NCI-H187 treated with DMSO at 0.1 percent for 48 hours (cell line): ENCODE measurements at places on chromosomes 4 and X.

DNA sequence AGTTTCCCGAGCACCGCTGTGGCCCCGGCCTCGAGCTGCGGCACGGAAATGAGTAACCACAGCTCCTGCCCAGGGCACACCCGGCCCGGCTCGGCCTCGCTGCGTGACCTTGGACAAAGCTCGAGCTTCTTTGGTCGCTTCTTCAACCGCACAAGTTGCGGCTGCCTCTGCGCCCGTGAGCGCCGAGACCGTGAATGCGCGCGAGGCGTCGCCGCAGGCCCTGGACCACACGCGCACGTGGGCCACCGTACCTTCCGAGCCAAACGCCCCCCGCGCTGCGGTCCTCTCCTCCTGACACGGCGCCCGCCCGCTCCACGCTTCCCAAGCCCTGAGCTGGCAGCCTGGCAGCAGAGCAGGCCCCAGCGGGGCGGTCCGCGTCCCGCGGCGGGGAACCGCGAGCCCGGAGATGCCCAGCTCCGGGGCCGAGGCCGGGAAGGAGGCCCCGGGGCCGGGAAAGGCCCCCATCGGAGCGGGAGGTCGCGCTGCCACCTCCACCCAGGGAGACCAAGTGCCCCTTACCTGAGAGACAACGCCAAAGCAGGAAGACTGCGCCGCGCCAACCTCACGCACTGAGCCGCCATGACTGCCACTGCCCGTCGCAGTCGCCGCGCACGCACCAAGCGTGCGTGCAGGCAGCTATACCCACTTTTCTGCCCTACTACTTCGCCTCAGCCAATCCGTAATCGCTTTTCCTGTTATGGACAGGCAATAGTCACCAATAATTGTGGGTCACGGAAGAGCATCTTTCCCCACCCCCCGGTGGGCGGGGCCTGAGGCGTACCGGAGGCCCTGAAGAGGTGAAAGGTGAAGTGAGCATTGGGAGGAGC is at the start of gene GRPEL1:
Gene GRPEL1, minus strand, starts transcription at position 613 of the 827 bp plus-strand sequence. Its CDS starts 32 bp downstream, at position 581.
- peak; percentile 99 for DNase-seq

DNA sequence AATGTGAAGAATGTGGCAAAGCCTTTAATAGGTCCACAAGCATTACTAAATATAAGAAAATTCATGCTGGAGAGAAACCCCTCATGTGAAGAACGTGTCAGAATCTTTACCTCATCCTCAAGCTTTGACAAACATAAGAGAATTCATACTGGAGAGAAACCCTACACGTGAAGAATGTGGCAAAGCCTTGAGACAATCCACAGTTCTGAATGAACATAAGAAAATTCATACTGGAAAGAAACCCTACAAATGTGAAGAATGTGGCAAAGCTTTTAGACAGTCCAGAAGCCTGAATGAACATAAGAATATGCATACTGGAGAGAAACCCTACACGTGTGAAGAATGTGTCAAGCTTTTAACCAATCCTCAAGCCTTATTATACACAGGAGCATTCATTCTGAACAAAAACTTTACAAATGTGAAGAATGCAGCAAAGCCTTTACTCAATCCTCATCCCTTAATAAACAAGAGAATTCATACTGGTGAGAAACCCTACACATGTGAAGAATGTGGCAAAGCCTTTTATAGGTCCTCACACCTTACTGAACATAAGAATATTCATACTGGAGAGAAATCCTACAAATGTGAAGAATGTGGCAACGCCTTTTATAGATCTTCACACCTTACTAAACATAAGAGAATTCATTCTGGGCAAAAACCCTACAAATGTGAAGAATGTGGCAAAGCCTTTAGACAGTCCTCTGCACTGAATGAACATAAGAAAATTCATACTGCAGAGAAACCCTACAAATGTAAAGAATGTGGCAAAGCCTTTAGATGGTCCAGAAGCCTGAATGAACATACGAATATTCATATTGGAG is 51.1 kb downstream of the ZNF732 start:
- DNase-seq, result no peak

DNA sequence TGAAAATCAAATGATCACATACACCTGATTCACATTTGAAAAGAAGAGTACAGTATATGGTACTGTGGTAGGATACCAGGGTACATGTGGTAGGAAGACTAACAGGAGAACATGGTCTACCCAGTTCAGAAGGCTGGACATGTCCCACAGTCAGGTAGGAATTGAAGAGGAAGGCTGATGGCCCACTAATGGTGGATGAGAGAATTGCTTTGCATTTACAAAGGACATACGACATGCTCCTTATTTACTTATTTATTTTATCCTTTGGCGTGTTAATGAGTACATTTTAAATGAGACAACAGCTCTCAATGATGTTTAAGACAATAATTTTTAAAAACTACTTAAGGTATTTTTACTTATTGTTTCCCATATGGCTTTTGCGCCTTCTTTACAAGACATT is 106.7 kb upstream of the BMP2K start:
- DNase-seq, result no peak

- no peak for DNase-seq
Observed at GRCh38 chrX:129007631-129008030, 515.7 kb downstream of the SMARCA1 start.

DNA sequence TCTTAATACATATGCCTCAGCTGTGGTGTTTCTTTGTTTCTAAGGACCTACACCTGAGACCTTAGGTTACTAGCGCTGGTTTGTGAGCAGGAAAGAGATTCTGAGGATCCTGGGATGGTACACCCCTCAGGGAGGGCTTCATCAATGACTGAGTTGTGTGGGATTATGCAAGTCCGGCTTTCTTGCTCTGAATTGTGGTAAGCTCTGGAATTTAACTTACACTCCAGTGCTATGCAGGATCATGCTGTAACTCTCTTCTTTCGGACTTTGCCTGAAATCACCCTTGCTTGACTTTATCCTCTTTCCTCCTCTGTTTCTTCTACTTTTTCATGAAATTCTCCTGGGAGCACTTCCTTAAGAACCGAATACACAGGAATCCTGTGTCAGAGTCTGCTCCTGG is 431.5 kb upstream of the BOD1L1 start:
- DNase-seq, result no peak

- DNase-seq, result no peak
Observed at GRCh38 chr4:11741190-11741652, 312.5 kb upstream of the HS3ST1 start.

DNA sequence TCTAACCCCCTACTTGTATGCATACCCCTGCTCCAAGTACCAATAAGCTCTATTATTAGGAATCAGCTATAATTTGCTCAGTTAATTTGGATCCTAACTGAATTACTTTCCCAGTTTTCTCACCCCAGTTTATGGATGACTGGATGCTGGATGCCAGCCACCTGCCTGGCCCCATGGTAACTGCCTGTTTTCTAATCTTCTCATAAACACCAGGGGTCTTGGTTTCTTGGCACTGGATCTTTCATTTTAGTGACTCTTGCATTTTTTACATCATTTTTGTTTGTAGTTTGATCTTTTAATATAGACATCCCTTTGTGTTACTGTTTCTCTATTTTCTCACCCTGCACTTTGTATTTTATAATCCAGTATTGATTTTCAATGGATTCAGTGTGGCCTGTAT is 246.8 kb downstream of the ADGRL3 start:
- DNase-seq, result no peak

GRCh38 chr4:89365776-89366175 is 58.2 kb upstream of the GPRIN3 start:
- no peak for DNase-seq

DNA sequence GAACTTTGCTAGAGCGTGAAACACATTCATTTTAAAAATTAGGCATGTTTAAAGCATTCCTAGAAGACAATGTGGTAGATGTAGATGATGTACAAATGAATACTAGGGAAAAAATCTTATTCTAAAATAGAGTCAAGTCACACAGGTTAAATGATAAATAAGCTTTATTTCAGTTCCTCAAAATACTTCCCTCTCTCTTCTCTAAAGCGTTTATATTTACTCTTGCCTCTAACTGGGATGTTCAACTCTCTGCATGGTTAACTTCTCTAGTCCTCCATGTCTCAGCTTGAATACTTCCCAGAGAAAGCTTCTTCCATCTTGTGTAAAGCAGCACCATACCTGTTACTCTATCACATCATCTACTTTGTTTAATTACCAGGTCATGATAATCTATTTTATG is 30.9 kb upstream of the GLRA3 start:
- DNase-seq, result no peak

- DNase-seq, result no peak
Observed at GRCh38 chr4:166460769-166461550, 587.9 kb downstream of the TLL1 start.

- DNase-seq, result no peak
Observed at GRCh38 chr4:174578366-174578765, 56.1 kb upstream of the HPGD start.

- no peak for DNase-seq
Observed at GRCh38 chr4:37604461-37604860, 81.7 kb downstream of the RELL1 start.

GRCh38 chr4:504076-504475 is 5.1 kb downstream of the PIGG start:
- DNase-seq, result no peak

DNA sequence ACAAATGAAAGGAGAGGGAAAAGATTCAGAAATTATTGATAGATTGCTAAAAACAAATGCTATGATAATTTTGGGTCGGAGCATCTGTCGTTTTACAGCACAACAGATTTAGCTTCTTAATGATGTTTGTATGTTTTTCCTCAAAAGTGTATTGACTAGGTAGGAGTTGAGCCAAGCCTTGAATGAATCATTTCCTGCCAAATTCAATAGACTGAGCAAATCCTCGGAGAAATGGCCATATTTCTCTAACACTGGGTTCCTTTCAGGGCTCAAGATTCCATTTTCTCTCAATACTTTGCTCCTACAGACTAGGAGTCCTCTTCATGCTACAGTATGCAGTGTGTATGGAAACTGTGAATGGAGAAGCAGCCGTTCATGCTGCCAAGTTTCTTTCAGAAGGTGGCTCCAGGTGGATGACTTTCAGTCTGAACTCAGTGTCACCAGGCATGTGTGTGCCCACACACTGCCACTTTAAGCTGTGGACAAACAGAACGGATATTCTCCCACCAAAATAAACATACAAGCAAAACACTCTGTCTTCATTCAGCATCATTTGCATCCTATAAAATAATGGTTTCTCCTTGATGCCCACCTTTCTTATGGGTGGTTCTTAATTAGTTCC is 146.0 kb downstream of the TBL1X start:
- DNase-seq, result no peak

DNA sequence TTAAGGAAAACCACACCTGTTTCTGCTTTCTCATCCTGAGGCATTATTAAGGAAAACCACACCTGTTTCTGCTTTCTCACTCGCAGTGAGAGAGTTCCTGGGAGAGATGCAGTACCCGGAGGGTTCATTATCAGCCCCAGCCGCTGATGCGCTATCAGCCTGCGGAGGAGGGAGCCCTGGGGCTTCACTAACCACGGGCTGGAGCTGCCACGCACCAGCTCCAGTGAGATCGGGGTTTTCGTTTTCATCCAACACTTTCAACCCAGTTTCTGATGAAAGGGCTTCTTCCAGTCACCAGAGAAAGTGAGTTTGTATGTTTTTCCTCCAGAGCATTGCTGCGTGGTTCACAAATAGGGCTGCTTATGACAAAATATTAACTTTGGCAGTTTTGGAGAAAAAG is 93.2 kb upstream of the PRKX start:
- no peak for DNase-seq

GRCh38 chr4:70927502-70928137 is 25.5 kb downstream of the MOB1B start:
- DNase-seq, result no peak

- no peak for DNase-seq
Observed at GRCh38 chr4:128579154-128579853, 230.2 kb upstream of the JADE1 start.

DNA sequence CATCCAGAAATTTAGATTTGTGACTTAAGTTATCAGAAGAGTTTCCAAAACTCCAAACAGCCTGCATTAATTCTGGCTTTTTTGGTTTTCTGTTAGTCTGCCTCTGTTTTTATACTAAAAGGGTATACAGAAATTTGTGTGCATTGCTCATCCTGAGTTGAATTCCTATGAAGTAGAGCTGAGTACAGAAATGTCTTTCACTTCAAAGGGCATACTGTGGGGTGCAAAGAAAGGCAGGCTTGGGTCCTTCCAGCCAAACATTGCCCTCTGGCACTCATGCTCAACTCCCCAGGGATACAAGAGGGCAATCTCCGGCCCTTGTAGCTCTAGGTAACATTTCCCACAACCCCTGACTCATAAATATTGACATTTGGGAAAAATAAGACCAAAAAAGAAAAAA is 27.6 kb upstream of the TMEM184C start:
- no peak for DNase-seq

DNA sequence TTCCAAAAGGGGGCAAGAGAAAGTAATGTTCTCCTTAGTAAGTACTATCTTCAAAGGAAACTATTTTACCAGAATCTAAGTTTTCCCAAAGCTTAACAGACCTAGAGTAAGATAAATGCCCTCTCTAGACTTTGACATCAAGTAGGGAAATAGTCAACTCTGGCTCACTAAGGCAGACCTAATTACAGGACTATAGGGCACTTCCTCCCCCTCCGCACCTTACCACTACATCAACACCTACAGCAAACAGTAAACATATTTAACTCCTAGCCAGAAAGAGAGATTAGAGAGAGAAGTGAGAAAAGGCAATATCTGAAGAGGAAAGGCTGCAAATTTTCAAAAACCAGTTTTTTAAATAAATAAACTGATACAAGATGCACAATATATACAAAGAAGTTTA is 60.4 kb downstream of the CNOT6L start:
- no peak for DNase-seq

DNA sequence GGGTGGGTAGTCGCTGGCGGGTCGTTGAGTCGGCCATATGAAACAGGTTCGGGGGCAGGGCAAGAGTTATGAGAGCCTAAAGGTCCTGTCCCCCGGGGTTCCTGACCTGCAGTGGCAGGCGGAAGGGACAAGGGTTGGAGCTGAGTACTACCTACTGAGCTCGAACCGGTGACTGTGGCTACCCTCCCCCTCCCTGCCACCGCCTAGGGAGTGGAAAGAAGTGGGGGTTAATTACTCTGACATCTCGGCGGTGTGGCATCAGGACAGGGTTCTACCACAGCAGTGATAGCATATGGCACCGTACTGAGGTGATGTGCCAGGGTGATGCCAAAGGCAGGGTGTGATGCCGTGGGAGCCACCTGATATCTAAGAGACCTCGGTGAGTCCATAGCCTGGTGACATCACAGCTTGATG is 307 bp downstream of the ATG4A start:
- no peak for DNase-seq

- no peak for DNase-seq
Observed at GRCh38 chr4:30717208-30718020, 2.8 kb upstream of the PCDH7 start.

DNA sequence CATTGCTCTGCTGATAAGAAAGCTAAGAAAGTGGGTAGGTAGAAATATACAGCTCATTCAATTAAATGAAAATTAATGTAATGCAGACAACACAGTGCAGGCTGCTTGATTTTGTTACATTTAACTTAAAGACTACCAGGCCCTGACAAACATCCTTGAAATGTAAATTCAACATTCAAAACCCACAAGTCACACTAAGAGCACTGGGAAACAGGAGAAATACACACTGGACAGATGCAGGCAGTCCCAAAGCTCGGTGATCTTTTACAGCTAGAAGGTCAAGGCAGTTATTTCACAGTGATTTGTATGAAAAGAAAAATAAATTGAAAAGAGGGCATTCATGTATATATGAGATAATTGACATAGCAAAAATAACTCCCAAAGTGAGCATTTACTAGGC is 94.3 kb upstream of the PLAC1 start:
- DNase-seq, result no peak

GRCh38 chrX:133185119-133185518 is 33.0 kb downstream of the TFDP3 start:
- no peak for DNase-seq
